Liver (tissue), 10 donors: ENCODE measurements at places on chromosomes 5 and 9. TPM values are rescaled to one million over a fixed set of nuclear protein-coding genes. Genes with fewer than 3 reads are reported as not detected.
A peak's percentile ranks its signal among the peaks of the same experiment; 100 is the strongest.

DNA sequence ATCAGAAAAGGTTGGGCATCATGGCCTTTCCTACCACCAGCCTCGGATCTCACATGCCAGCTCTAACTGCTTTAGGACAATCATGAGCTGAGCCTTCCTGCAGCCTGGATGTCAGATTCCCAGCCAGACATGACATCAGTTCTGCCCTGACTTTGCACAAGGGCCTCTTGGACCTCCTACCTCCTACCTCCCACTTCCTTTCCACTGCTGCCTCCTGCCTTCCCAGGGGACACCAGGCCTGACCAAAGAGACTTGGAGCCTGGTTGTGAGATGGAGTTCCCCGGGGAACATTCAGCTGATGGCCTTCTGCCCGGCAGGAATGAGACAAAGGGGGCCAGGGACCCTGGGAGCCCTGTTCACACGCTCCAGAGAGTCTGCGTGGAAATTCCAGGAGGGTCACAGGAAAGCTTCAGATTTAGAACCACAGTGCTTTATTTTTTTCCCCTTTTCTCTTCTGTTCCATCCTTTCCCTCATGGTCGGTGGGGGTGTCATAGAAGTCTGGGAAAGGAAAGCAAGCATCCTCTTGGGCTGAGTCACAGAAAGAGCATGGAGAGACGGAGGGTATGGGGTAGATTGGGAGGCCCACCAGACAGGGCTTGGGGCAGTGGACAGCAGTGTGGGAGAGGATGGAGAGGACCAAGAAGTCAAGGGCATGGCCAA is 35.4 kb upstream of the IL17B start:
- DNase-seq = no peak

DNA sequence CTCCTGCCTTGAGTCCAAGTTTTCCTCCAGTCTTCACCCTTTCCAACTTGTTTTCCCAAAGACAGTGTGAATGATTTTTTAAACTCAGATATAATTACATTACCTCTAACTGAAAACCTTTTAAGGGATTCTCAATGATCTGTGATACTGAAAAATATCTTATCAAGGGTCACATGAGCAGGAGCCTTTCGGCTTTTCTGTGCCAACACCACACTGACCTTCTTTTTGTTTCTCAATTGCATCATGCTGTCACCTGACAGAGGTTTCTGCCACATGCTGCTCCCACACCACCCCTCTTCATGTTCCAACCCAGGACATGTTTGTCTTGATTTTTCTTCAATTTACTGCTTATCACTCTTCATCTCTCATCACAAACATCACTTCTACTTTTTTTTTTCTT is 820.0 kb downstream of the PRELID2 start:
- no peak for DNase-seq

DNA sequence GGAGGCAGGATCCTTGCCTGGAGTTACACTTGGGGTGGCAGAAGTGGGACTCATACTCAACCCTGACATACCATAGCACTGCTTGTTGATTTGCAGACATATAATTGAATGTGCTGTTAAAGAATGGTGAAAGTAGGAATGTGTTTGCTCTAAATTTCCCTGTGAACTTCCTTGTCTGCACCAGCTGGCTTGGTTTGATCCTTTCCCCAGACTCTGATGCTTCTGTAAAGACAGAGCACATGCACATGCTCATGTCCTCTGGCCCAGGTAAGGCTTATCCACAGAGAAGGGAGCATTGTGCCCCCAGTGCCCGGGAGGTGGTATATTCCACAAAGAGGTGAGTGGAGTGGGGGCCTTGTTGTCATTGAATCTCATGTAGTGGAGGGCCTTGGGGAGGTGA is 138.0 kb upstream of the STC2 start:
- DNase-seq = no peak

GRCh38 chr5:69498384-69498783 is 5.8 kb downstream of the OCLN start:
- no peak for DNase-seq

- no peak for DNase-seq
Measured at GRCh38 chr5:23825196-23825595, 317.8 kb downstream of the PRDM9 start.

DNA sequence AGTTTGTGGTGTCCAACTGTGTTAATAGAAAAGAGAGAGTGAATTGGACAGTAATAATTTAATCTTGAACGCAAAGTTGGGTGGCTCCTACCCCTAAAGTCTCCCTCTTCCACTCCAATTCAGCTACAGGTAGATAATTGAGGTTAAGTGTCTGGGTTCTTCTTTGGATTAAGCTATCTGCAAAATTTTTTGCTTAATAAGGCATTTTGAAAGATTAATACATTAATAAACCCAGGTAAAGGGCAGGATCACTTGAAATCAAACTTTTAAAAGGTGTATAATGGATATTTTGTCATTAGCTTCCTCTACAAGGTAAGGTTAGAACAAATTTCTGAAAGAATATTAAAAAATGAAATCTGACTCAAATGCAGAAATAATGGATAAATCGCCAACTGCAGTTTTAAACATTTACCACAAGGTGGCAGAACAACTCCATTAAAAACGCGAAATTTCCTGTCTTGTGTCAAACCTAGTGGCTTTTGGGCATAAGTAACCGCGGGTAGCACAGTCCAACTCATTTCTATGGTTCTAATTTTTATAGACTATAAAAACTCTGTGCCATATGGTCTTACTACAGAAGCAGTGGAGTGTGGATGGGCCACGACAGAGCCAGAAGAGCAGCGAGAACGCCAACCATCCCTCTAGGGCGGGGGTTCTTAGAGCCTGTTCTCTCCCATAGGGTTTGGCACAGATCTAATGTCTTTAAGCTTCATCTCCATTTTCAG is 276.5 kb downstream of the ARHGEF28 start:
- no peak for DNase-seq

GRCh38 chr9:95504053-95504963 is 12.5 kb downstream of the PTCH1 start:
- DNase-seq = no peak

- DNase-seq = no peak
Measured at GRCh38 chr9:113918697-113919350, 42.7 kb downstream of the ZNF618 start.

GRCh38 chr9:133103183-133103986 is 17.7 kb downstream of the RALGDS start:
- DNase-seq = peak; percentile 84

- no peak for DNase-seq
Measured at GRCh38 chr5:77031891-77032290, 1.7 kb downstream of the AGGF1 start.

- DNase-seq = no peak
Measured at GRCh38 chr9:81146241-81146640, 543.1 kb downstream of the TLE1 start.

DNA sequence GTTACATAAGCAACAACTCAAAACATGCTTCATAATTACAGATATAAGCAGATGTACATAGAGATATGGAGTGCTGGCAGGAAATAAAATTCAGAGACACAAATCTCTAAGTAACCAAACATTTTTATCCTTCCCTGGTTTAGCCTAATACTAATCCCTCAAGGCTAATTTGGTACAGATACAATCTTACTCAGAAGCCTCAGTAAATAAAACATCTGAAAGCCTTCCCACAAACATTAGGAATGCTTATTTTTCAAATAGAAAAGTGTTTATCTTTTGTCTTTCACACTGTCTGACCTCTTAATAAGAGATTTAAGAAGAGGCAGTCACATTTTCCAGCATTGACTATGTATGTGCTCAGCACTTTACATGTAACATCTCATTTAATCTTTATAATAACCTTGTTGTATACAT is 399.4 kb downstream of the ARRDC3 start:
- DNase-seq = no peak

DNA sequence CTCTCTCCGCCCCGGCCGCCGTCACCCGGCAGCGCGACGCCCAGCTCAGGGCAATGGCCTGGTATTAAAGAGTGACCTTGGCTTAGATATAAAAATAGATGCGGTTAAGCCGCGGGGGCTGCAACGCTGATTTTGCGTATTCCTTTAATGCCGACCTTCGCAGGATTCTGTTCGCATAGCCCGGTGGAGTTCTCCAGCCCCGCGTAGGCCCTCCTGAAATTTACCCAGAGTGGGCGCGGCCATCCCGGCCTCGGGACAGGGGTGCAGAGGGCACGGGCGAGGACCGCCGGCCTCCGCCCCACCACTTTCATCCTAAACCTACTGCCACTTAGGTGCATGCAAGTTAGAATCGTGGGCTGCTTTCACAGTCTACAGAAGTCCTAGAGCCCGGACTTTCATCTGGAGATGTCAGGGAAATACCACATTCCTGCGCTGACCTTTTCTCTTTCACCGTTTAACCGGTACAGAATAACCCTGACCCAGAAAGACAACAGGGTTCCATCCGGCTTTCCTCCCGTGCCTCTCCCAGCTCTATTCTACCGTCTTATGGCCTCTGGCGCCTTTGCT is 492 bp upstream of the FAM169A start:
- peak; percentile 37 for DNase-seq

- DNase-seq = no peak
Measured at GRCh38 chr9:121527371-121527770, 27.7 kb upstream of the GGTA1 start.

GRCh38 chr9:110112792-110113191 is 95.2 kb downstream of the C9orf152 start:
- DNase-seq = no peak

- DNase-seq = no peak
Measured at GRCh38 chr9:79742110-79742721, 170.5 kb downstream of the TLE4 start.

GRCh38 chr5:157266286-157267007 is 524 bp downstream of the CYFIP2 start:
- DNase-seq = no peak

- no peak for DNase-seq
Measured at GRCh38 chr5:157548513-157549282, 26.9 kb downstream of the ADAM19 start.

GRCh38 chr5:1855596-1855995 is 27.1 kb downstream of the IRX4 start:
- no peak for DNase-seq

DNA sequence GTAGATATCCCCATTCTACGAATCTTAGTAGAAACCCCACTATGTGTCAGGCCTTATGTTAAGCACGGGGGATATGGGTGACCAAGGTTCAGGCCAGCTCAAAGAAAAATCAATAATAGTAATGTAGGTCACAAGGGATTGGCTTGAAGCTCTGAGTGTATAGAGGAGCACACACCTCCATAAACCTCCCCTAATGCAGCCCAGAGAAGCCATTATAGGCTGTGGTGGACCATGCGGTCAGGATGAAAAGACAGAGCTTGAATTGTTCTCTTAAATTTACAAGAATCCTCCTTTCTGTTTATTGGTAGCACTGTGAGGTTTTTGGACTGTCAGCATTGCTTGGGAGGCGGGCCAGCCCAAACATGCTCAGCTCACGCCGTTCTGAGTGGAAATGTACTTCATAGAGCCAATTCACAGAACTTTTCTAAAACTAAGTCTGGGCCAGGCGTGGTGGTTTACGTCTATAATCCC is 9.1 kb downstream of the PDE6A start:
- no peak for DNase-seq

DNA sequence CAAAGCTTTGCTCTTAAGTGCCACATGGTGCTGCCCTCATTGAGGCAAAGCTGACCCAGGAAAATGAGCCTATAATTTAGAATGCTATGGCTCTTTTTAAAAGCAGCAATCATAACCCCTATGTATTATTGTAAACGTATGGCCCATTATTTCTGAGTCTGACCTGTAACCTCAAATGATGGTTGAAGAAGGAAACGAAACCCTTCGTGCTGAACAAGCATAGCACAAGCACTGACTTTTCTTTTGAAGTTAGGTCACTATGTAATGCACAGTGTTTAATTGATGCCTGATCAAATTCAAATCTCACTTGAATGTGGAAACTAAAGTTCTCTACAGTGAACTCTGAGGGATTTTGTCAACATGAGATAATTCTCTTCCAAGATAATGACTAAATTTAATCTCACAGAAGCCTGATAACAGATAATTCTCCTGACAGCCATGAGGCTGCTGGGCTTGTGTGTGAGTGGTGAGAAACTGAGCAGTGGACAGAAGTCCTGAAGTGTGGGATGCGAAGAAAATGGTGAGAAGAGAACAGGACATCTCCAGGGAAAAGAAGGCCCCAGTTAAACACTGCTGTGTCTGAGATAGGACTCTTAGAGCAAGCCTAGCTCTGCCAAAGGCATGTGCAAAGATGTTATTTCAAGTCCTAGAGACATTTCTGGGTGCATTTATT is 226.9 kb downstream of the MAN2A1 start:
- no peak for DNase-seq

DNA sequence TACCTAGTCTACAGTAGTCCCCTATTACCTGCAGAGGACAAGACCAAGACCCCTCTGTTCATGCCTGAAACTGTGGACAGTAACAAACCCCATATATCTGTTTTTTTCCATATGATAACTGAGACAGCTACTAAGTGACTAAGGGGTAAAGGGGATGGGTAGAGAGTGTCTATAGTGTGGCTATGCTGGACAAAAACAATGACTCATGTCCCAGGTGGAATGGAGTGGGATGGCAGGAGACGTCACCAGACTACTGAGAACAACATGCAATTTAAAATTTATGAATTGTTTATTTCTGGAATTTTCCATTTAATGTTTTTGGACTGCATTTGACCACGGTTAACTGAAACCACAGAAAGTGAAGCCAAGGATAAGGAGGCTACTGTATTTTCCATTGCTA is 171.8 kb downstream of the AGTPBP1 start:
- DNase-seq = no peak

DNA sequence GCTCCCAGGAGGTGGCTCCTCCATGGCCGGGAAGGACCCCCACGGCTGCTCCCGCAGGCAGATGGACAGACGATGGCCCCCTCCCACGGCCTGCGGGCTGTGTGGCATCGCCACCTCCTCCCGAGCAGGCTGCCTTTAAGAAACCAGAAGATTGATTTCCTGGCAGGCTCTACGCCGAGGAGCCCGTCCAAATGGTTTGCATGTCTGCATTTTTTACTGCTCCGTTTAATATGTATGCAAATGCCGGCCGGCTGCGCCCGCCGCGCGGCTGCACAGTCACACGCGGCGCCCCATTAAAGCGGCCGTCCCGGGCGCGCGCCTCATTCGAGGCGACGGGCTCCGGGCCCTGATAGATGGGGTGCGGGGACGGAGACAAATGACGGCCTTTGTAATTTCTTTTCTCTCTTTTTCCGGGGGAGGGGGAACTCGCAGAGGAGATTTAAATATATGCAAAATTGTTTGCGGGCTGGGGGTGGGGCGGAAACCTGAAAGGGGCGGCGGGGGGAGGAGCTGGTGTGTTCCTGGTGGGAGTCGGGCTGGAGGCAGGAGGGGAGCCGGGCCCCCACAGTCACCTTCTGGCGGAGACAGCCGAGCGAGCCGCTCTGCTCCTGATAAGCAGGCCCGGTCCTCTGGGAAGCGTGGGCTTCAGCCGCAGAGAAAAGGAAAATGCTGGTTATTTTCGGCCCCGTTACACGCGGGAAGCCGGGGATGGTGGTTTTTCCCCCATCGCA is 158.7 kb upstream of the IER5L start:
- DNase-seq = no peak

UCK1 gene
- 19.6 TPM for polyA plus RNA-seq

GRM6 gene
- polyA plus RNA-seq = not detected

ARSI gene
- polyA plus RNA-seq = 0.23 TPM

CDH10 gene
- not detected for polyA plus RNA-seq

SLC46A2 gene
- 0.07 TPM for polyA plus RNA-seq

ARHGEF37 gene
- polyA plus RNA-seq = 2.0 TPM

ANKRD34B gene
- polyA plus RNA-seq = not detected

SH3GL2 gene
- 0.06 TPM for polyA plus RNA-seq

NRARP gene
- 0.48 TPM for polyA plus RNA-seq

MAMDC4 gene
- 3.9 TPM for polyA plus RNA-seq

SV2C gene
- polyA plus RNA-seq = 0.04 TPM

NSMF gene
- 4.6 TPM for polyA plus RNA-seq

UGT3A1 gene
- 21.3 TPM for polyA plus RNA-seq

MUSK gene
- 0.10 TPM for polyA plus RNA-seq
